Activated CD4-positive, alpha-beta T cell treated with anti-CD3 and anti-CD28 coated beads, Interleukin-2, amount 10 ng/mL, durations not matched to agents 7 days and 5 days (primary cell): ENCODE measurements at places on chromosomes 4 and X. TPM values are rescaled to one million over a fixed set of nuclear protein-coding genes. Genes with fewer than 3 reads are reported as not detected.

Gene CLIC2
- total RNA-seq: 0.48 TPM

DNA sequence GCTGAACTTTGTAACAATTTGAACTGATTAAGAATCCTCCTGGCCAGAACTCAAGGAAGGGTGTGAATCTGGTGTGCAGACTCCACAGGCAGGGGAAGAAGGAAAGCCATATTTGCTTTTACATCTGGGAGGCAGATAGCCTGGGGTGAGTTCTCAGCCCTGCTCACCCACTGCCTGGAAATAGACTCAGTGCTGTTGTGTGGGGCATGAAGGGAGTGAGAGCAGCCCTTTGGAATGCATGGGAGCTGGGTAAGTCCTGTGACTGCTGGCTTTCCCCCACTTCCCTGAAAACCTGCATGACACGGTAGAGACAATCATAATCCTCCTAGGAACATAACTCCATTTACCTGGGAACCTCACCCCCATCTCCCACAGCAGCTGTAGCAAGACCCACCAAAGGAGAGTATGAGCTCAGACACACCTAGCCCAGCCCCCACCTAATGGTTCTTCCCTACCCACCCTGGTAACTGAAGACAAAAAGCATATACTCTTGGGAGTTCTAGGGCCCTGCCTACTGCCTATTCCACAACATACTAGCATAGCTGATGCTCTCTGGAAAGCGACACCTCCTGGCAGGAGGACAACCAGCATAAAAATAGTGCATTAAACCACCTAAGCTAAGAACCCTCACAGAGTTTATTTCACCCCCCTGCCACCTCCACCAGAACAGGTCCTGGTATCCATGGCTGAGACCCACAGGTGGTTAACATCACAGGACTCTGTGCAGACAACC is 59.3 kb upstream of the UBQLN2 start:
- DNase-seq: no peak
- no peak overlapping the region for H3K4me3 ChIP-seq
- H3K27ac ChIP-seq: no peak overlapping the region
- no peaks in the 10 kb centered on the region for H3K27me3 ChIP-seq

GRCh38 chr4:83961575-83961974 is 425.7 kb downstream of the GPAT3 start:
- no peak overlapping the region for H3K4me3 ChIP-seq
- no peak for DNase-seq
- no peaks in the 10 kb centered on the region for H3K4me1 ChIP-seq
- H3K36me3 ChIP-seq: no peaks in the 10 kb centered on the region
- H3K27ac ChIP-seq: no peak overlapping the region

DNA sequence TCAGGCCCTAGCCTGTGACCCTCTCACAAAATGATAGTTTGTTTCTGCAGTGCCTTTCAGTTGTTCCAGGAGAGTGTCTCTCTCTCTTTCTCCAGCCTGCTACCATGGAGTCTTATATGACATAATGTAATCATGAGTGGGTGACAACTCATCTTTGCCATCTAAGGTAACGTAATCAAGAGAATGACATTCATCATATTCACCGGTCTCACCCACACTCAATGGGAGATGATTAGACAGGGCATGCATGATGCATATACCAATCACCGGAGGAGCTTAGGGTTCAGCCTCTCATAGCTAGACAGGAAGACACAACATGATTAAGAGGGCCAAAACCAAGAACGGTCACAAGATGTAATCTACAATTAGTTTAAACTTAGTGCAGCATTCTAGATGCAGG is 97.1 kb upstream of the FAM9B start:
- no peaks in the 10 kb centered on the region for H3K27me3 ChIP-seq
- no peaks in the 10 kb centered on the region for H3K36me3 ChIP-seq
- H3K27ac ChIP-seq: no peak overlapping the region
- no peaks in the 10 kb centered on the region for H3K4me1 ChIP-seq
- H3K4me3 ChIP-seq: no peak overlapping the region

GRCh38 chrX:139388254-139388653 is 142.3 kb upstream of the F9 start:
- no peaks in the 10 kb centered on the region for H3K27me3 ChIP-seq
- no peak overlapping the region for H3K4me3 ChIP-seq
- no peaks in the 10 kb centered on the region for H3K36me3 ChIP-seq
- no peak for DNase-seq
- no peaks in the 10 kb centered on the region for H3K4me1 ChIP-seq
